MG63 (cell line): ENCODE measurements at places on chromosomes 4 and X.

GRCh38 chr4:37549041-37549440 is 137.1 kb downstream of the RELL1 start:
- DNase-seq = peak; percentile 47

DNA sequence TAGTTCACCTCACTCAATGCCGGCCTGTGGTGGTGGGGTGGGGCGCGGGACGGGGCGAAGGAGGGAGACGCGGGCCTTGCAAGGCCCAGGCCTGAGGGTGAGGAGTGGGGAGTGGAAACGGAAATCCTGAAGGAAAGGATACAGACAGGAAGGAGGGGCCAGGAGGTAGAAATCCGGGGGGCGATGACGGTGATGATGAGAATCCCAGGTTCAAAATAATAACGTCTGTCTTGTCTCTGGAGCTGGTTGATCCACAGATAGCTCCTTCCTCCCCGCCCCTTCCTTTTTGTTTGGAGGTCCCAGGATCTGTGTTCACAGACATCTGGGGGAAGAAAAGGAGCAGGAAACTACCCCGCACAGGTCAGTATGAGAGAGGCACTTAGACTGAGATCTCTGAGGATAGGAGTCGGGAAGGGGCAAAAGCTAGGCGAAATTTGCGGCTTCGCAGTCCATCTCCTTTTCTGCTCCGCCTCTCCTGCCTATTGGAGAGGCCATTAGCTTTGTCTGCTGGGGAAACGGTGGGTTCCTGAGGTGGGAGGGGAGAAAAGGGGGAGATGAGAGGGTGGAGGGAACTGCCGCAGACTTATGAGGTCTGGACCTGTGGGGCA is 746 bp downstream of the TCEAL7 start:
- no peak for DNase-seq

GRCh38 chr4:41185614-41186592 is 28.4 kb downstream of the APBB2 start:
- DNase-seq = no peak

GRCh38 chrX:84487365-84488353 is 14.6 kb downstream of the HDX start:
- DNase-seq = no peak

- no peak for DNase-seq
Observed at GRCh38 chr4:139720806-139721205, 55.2 kb downstream of the MGST2 start.

- DNase-seq = no peak
Observed at GRCh38 chrX:17432158-17432557, 57.2 kb downstream of the NHS start.

GRCh38 chrX:132373610-132374009 is 115.2 kb downstream of the MBNL3 start:
- DNase-seq = peak; percentile 1

DNA sequence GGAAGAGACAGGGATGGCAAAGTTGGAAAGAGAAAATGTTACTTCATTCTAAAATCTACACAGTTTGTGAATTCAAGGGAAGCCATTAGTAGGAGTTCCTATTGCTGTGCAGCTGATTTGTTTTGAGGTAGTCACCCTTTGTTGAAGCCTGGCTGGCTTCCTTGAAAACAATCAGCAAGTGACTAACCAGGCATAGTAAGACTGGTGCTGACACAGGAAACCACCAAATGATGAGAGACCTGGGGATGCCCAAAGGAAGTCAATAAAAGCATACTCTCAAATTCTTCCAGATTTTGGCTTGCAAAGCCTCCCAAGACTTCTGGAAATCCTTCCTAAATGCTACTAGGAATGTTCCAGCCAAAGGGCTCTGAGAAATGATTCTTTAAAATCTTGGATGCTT is 23.9 kb upstream of the PRDM8 start:
- DNase-seq = peak; percentile 62

DNA sequence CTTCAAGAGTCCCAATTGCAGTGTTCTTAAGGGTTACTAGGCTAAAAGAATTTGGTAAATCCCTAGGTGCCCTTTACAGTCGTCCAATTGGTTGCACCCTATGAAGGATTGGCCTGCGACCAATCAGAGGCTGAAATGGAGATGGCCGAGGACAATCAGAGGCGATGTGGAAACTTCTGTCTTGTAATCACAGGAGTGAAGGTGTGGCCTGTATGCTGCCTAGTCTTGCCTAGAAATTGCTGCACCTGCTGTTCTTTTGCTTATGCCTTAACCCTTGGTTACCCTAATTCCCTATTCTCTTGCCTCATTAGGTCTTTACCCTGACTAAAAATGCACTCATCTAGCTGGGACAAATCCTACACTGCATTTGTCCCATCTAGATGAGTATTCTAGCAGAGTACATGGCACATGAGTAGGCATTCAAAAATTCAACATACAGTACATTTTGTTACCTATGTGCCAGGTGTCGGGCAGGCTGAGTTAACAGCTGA is 1.0 kb upstream of the DCK start:
- no peak for DNase-seq

DNA sequence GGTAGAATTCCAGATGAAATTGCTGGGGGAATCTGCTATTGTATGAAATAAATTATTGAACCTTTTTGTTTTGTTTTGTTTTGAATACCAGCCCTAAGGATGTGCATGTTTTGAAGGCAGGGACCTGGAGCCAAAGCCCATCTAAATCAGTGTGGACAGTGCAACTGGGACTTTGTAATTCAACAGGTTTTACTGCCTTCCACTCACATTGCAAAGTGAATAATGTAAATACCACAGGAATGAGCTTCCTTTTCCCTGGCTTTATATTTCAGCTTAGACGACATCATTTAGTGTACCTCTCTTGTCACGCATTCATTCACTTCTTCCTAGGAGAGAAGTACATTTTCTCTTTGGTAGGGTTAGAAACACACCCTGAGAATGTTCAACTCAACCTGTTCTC is 795.0 kb downstream of the CENPC start:
- no peak for DNase-seq

DNA sequence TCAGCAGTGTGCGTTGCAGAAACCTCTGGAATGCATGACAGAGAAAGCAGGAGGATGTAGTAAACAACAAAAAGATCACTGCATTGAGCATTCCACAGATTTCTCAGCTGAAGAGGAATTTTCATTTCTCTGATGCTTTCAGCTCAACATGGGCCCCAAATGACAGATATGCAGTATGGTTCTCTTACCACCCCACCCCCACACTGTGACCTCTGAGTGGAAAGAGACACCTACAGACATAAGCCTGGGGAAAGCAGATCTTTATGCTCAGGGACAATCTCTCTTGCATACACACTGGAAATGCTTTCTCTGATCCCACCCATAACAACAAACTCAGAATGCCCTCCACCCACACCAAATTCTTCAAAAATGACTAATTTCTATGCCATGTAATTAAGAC is 983.7 kb upstream of the LCORL start:
- no peak for DNase-seq

- peak; percentile 6 for DNase-seq
Observed at GRCh38 chr4:184028561-184029374, 123.7 kb downstream of the STOX2 start.

DNA sequence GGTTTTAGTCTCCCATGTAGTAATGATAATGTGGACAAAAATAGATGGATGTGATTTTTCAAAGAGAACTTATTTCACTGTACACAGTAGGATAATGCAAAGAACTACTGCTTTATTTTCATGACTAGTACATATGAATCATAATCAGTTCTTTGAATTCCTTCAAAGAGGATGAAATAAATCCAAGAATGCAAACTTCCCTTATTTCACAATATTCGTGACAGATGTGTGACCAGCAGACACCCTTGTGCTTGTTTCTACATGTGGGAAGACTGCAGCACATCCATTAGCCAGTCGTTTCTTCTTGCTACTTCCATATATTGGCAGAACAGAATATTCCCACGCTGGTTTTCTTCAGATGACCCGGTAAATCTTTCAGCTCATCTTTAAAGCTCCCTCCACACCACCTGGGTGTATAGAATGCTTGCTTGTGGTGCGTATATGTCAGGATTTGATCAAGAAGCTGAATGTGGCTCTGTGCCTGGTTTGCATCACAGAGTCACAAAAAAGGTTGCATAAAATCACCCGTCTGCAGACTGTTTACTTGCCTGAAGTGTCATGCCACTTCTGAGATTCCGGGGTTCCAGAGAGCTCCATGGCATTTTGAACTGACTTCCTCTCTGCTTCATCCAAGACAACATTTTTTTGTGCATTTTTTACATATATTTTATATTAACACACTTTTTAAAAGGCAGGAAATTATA is 47.7 kb upstream of the FAT4 start:
- DNase-seq = no peak

DNA sequence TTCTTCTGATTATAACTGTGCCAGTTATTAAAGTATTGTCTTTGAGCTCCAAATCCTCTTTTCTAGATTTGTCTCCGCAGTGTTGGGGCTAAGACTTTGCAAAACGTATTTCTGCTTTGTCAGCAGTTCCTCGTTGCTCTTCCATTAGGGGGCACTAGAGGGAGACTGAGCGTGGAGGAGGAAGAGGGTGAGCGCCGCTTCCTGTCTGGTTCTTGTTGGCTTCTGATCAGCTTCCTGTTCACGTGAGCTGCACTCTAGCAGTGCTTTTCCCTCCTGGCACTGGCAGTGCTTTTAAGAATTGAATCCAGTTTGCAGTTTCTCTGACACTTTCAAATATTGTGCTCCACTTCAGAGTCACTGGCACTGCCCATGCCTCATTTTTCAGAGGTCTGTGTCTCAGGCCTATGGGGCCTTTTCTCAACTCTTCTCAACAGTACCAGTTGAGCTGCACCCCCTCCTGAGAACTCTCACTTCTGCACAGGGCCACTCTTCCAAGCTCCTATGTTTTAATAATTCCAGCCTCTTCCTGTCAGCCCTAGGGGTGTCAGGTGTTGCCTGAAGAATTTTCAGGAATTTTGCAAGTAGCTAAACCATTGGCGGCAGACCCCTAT is 54.4 kb upstream of the LCORL start:
- DNase-seq = peak; percentile 4

GRCh38 chr4:143883529-143883928 is 21.8 kb downstream of the GYPE start:
- DNase-seq = no peak

GRCh38 chrX:14528629-14529289 is 577 bp upstream of the GLRA2 start:
- DNase-seq = peak; percentile 15

- DNase-seq = peak; percentile 18
Observed at GRCh38 chr4:16875487-16875886, 23.0 kb downstream of the LDB2 start.

DNA sequence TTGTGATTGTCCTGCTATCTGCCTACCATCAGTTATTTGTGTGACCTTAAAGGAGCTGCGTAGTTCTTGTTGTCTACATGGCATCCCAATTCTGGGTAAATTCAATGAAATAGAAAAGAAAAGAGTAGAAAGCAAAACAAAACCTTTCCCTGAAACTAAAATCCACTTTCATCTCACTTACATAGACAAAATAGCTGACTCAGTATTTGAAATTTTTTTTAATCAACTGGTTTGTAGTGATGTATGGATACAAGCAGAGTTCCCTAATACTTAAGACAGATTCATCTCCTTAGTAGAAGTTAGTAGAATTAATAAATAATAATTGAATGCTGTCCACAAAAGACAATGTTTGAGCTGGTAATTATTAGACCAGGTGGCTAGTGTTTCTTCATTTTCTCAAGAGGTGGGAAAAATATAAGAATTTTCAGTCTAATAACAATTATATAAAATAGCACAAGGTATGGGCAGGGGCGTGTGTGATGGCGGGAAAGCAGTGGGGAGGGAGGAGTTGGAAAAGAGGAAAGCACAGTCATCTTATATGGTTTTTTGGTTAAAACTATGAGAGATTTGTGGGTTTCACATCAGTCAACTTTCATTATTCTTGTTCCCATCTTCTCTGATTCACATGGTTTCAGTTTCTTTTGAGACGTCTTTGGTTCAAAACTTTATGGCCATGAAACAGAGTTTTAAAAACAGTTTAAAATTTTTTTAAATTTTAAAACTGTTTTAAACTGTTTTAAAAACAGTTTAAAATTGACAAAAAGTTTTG is 275.2 kb downstream of the SPRY1 start:
- no peak for DNase-seq

DNA sequence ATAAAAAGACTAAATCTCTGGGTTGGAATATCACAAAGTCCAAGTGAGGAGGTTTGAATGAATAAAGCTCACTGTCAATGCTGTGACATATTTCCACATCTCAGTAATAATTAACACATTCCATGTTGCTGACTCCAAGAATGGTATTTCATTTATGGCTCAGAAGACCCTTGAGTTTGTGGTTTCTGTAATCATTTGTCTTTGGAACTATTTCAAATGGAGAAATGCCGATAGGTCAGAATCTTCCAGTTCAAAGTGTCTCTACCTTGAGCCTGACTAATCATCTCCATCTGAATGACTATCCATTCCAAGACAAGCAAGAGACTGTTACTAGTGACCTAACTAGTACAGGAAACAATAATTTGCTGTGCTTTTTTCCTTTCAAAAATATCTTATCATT is 24.2 kb upstream of the SLC2A9 start:
- DNase-seq = no peak

GRCh38 chr4:151934766-151935165 is 174.0 kb upstream of the GATB start:
- DNase-seq = peak; percentile 86

DNA sequence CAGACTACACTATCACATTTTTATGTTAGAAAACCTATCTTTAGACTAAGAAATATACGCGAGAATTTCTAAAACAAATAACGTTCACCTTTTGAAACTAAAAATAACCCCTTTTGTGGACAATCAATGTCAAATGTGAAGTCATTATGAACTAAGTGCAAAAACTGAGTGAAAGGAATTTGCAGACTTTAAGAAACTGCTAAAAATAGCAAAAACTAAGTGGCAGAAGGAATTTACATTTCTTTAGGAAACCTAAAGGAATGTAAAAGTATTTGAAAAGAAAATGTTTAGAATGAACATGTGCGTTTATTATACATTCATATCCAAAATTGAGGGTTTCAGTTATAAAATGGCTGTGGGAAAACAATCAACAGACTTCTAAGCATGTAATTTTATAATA is 58.3 kb downstream of the VEGFC start:
- no peak for DNase-seq

DNA sequence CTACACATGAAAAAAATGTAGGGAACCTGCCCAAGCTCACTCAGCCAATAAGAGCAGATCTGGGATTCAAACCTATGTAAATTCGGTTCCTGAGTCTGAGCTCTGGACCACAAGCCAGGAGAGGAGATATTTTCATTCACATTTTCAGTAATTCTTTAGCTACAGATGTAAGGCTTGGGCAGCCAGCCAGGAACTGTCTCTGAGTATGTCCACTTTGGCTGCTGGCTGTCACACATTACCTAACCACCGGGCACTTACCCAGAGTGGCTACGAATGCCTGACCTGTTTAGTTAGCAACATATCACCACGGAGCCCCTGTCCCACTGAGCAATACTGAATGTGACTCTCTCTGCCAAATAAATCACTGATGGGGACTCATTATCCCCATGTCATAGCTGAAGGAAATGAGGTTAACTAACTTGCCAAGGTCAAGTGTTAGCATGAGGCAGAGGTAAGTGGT is 15.3 kb downstream of the USP46 start:
- peak; percentile 99 for DNase-seq

- DNase-seq = no peak
Observed at GRCh38 chrX:13048280-13048679, 3.9 kb upstream of the FAM9C start.

GRCh38 chrX:87583679-87584078 is 66.1 kb downstream of the KLHL4 start:
- no peak for DNase-seq

GRCh38 chrX:499870-500364 is 113.2 kb upstream of the PPP2R3B start:
- DNase-seq = no peak

- DNase-seq = peak; percentile 14
Observed at GRCh38 chr4:126604268-126604867, 1028.4 kb upstream of the INTU start.
